ENCODE measurements at places on chromosomes 2 and 18. TPM values are rescaled to one million over a fixed set of nuclear protein-coding genes. Genes with fewer than 3 reads are reported as not detected.

The HAAO gene
- total RNA-seq, result 0.33 TPM

DNA sequence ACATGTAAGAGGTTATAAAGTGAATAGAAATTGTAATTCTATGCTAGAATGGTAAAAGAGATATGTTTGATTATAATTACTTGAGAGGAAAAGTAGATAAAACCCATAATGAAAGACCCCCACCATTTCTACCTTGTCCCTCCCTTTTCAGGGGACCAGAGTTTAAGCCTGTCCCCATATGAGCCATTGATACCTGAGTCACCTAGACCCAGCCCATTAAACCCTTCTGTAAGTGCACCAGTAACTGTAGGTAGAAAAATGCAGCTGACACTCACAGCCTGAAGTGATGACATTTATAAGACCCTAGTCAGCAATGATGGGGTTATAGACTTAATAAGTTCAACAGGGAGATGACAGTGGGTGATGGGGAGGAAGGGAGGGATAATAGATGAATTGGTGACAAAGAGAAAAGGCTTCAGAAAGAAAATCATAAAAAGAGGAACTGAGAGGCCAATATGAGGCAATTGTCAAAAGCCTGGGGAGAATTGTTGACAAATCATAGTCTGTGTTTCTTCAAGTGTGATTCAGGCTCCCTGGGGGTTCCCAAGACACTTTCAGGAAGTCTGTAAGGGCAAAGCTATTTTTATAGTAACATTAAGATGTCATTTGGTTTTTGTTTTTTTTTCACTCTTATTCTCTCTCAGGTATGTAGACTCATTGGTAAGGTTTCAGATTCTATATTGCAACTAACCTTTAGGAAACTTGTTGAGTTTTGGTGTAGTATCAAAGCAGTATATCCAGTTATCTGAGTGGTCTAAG lies 544.2 kb downstream of the SATB2 start:
- no peak for DNase-seq

DNA sequence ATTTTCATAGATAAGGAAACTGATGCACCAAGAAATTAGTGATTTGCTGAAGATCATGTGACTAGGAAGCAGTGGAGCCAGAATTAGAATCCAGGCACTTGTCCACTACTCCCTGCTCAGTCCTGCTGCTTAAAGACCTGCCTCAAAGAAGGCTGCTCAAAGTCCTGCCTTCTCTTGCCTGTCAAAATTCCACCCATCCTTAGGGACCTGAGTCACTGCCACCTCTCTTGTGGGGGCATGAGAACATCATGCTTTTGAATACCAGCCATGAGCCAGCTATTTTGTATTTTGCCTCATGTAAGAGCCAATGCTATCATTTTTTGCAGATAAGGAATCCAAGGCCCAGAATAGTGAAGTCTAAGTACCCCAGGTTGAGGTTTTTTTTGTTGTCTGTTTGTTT lies 47.1 kb downstream of the DDX1 start:
- DNase-seq, result no peak

DNA sequence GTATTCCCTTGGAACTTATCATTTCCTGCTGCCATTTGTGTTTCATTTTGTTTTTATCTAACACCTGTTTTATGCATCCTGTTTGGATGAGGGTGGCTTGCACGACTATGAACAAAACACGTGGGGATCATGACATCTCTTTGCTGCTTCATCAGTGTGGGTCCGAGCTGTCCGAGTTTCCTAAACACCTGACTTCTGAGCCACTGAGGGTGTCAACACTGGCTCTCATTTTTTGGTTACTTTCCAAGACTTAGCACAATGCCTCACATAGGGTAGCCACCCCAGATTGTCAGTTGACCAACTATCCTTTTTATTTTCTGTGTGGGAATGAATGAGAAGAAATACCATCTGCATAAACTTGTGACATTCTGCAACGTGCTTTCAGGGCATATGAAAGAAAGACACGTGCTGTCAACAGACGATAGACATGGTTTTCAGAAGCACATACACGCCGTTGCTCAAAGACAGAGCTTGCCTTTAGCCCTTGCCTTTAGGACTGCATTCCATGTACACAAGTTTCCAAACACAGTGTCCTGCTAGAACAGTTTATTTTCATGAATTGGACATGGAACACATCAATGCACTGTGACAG lies 166.7 kb downstream of the MYT1L start:
- no peak for DNase-seq

GRCh38 chr2:134201533-134201932 lies 52.3 kb upstream of the MGAT5 start:
- DNase-seq, result no peak

The OR6B2 gene
- total RNA-seq, result not detected

GRCh38 chr2:121505986-121506586 lies 24.6 kb upstream of the RNU4ATAC start:
- no peak for DNase-seq

The LYPD1 gene
- not detected for total RNA-seq
